ENCODE measurements at places on chromosomes 1 and 21.

DNA sequence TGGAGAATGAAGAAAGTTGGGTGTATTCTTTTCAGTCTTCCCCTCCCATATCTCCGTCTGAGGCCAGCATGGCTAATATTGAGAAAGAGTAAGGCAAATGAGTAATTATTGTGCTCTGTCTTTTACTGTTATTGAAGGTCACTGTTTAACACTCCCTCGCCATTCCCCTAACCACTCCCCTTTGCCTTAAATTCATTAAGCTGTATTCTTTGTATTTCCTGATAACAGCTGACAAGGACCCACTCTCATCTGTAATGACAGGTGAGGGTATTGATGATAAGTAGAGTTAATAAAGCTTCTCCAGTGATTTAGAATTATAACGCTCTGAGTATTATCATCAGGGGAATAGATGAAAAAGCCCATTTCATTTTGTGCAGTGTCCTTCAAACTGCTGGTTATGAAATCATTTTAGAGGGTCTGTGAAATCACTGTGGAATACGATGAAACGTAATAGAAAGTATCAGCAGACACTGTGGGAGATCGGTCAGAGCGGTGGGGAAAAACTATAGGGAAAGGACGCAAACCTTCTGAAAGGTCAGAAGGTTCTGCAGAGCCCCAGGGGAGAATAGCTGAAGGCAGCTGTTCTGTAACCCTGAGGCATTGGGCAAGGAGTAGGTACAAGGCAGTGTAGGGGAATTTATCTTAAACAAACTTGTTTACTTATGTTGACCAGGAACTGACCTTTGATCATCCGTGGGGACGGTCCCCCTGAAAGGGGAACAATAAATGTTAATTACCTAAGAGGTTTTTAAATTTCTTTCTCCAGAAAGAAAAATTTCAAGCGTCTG lies 46.3 kb upstream of the CACYBP start:
- no peak for DNase-seq

- DNase-seq, result no peak
Measured at GRCh38 chr21:35520856-35521255, 471.8 kb upstream of the RUNX1 start.

- peak; percentile 48 for DNase-seq
Measured at GRCh38 chr1:156926175-156926574, 5.7 kb downstream of the LRRC71 start.

- DNase-seq, result no peak
Measured at GRCh38 chr1:78880223-78880622, 126.3 kb downstream of the ADGRL4 start.

- DNase-seq, result no peak
Measured at GRCh38 chr1:205858141-205858961, 8.4 kb upstream of the PM20D1 start.

GRCh38 chr1:200161801-200162200 lies 134.3 kb downstream of the NR5A2 start:
- DNase-seq, result no peak

GRCh38 chr1:1398677-1399186 lies 403 bp downstream of the CCNL2 start:
- no peak for DNase-seq

GRCh38 chr1:38133304-38133703 lies 86.7 kb upstream of the POU3F1 start:
- DNase-seq, result no peak

All from AG08396 (cell line).